ENCODE measurements at places on chromosomes 16 and 17.

GRCh38 chr16:75818491-75818890 is 92.2 kb upstream of the CPHXL start:
- DNase-seq: no peak

DNA sequence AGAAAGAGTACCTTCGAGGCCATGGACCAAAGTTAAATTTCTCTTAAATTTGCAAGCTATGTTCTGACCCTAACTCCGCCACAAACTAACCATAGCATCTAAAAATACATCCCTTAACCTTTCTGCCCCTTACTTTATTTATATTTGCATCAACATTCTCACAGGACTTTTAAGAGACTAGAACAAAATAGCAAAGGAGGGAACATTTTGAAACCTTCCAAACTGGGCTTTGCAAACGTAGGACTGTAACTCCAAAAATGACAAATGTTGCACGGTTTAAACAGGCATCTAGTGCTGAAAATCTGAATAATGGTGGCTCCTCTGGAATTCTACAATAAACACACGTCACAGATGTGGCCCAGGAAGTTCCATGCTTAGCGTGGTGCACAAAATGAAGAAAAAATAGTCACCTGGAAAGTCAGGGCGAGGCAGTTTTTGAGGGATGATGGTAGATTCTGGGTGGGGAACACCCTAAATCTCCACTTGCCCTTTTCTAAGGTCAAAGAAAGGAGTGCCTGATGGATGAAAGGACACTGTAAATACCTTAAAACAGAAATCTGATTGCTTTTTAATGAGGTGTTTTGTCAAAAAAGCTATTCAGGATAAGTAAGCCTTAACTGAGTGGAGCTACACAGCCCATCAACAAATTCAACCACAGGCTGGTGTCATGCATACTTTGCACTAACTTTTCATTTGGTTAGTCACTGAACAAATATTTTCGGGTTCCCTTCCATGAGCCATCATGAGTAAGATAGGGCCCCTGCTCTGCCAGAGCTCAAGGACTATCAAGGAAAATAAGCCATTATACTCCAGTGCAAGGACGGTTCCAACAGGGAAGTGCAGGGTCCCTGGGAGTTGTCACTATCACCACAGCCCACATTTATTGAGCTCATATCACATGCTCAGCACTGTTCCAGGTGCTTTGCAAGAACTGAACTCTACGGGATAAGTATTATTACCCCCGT is 21.2 kb downstream of the ARHGAP17 start:
- no peak for DNase-seq

DNA sequence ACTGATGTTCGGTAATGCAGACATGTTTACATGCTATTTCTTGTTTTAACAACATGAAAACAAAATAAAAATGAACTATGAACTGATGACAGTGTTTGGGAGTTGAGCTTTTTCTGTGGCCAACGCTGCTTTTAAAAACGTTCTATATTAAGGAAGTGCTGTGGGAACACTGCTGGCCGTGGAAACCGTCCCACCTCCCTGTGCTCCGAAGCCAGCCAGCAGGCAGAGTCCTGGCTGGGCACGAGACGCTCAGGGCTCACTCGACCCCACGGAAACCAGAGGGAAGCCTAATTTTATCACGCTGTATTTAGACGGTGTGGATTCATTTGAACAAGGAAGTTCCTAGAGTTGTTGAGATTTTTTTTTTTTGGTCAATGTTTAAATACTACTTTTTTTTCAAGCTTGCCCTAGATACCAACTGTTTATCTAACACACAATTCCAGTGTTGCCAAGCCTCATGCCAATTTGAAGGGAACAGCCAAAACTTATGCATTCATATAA is 25.8 kb downstream of the ADCY9 start:
- DNase-seq: no peak

- DNase-seq: no peak
These were observed at the start of gene SYNGR3 for GRCh38 chr16:1989209-1990100. Gene SYNGR3 (plus strand): TSS chr16:1989970. CDS start chr16:1990103, 133 bp downstream.

DNA sequence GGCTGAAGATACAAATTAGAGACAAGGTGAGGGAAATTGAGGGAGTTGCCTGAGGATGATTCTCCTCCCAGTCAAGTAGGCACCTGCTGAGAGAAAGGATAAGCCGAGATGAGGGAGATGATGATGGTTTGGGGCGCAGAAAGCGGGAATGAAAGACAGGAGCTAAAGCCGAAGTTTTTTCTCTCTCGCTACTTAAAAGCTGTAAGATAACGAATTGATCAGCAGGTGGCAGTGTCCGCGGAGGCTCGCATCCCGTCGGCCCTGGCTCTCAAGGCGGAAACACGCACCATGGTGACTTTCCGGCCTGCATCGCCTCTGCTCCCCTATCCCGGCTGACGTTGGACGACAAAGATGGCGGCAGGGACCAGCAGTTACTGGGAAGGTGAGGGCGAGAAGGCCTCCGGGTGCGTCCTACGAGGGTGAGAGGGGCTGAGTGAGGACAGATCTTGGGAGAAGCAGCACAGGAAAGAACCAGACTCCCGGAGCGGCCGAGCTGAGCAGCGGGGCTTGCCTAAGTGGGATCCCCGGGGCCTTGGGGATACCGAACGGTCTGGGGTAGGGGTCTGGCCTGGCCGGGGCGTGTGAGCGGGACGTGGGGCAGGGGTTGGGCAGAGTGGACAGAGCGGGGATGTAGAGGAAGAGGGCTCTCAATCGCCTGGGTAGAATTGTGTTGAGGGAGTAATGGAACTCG is at the start of gene GOSR1:
Gene GOSR1, plus strand, starts transcription at position 326 of the 691 bp plus-strand sequence. Its CDS starts 26 bp downstream, at position 352.
- peak; percentile 94 for DNase-seq

- no peak for DNase-seq
These were observed 247.9 kb downstream of the SEC14L1 start for GRCh38 chr17:77388384-77389306.

GRCh38 chr16:56662357-56663354 is 4.9 kb downstream of the MT1F start:
- peak; percentile 55 for DNase-seq

- no peak for DNase-seq
These were observed 19.8 kb upstream of the PITPNA start for GRCh38 chr17:1582374-1582773.

DNA sequence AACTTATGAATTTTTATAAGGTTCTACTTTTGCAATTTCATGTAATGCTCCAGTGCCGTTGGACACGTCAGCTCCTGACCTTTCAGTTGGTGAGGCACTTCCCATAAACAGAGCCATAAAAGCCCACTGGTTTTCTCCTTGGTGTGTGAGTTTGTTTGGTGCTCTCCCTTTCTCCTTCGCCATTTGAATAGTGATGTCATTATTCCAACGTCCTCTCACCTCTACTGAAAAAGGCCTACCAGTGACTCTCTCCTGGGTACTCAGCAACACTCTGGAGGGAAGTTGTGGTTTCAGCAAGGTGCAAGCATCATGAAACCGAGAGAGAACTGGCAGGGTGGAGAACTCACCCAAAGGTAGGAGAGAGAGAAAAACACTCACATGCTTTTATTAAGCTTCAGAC is 29.6 kb upstream of the HNF1B start:
- no peak for DNase-seq

GRCh38 chr17:50148226-50149090 is 2.0 kb downstream of the PPP1R9B start:
- peak; percentile 74 for DNase-seq

DNA sequence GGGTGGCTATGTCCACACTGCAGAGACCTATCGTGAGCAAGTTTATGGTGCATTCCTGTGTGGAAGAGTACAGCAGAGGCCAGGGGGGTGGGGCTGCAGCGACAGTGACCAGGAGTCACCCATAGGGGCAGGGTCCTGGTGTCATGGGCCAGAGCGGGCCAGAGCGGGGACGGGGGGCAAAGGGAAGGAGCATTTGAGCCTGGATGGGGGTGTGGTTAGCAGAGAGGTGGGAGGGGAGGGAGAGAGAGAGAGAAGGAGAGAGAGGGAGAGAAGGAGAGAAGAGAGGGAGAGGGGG is 17.8 kb downstream of the JPH3 start:
- DNase-seq: no peak

GRCh38 chr17:41684035-41684434 is 4.7 kb upstream of the EIF1 start:
- DNase-seq: no peak

- no peak for DNase-seq
These were observed 1.5 kb downstream of the MRPL27 start for GRCh38 chr17:50371526-50371925.

GRCh38 chr16:27179500-27180072 is 23.7 kb upstream of the KDM8 start:
- peak; percentile 94 for DNase-seq

GRCh38 chr17:40559954-40560591 is 5.2 kb downstream of the CCR7 start:
- peak; percentile 87 for DNase-seq

- DNase-seq: no peak
These were observed 60.0 kb downstream of the ABCC1 start for GRCh38 chr16:16009401-16009800.

GRCh38 chr17:18267366-18267765 is 6.9 kb downstream of the MIEF2 start:
- no peak for DNase-seq

DNA sequence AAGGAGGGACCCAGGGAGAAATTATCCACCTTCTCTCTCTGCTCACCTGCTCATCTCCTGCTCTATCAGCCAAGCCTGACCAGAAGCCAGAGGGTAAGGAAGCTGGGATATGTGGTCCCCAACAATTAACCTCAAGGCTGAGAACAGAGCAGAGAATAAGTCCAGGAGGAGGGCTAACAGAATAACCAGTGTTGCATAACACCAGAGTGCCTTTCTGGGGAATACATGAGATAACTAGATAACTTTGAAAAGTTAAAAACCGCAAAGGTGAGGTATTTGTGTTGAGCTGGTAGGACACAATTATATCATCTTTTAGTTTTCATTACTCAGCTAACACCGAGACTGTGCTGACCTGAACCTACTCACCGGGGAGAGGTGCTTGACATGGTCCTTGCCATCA is 180.8 kb downstream of the SALL1 start:
- DNase-seq: no peak

- DNase-seq: no peak
These were observed 49.3 kb downstream of the ZNF652 start for GRCh38 chr17:49312722-49313121.

GRCh38 chr17:1122533-1123392 is 57.0 kb downstream of the ABR start:
- peak; percentile 88 for DNase-seq

GRCh38 chr16:49021136-49021535 is 260.5 kb downstream of the CBLN1 start:
- DNase-seq: no peak

DNA sequence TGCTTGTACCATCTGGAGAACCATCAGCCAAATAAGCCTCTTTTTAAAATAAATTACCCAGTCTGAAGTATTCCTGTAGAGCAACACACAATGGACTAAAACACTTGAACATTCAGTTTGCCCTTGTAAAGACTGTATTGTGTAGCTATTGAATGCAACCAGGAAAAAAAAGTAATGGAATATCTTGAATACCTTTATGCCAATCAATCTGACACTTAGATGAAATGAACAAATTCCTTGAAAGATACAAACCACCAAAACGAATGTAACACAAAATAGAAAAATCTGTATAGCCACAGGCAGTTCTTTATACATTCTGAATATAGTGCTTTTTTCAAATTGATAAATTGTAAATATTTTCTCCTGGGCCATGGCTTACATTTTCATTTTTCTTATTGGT is 63.3 kb upstream of the KCNJ16 start:
- no peak for DNase-seq

DNA sequence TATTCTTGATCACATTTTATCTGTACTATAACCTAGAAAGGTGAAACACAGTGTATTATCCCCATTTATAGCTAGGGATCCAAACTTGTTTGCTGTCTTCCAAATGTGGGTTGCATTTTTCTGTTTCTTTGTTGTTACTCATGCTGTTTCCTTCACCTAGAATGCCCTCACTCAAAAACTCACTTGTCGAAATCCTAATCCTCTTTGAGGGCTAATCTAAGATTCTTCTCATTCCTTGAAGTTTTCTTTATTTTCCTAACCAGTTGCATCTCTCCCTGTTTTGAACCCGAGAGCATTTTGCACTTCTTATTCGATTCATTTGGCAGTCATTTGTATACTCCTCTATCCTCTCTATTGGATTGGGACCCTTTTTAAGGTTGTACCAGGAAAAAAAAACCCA is 9.6 kb downstream of the CALCOCO2 start:
- no peak for DNase-seq

DNA sequence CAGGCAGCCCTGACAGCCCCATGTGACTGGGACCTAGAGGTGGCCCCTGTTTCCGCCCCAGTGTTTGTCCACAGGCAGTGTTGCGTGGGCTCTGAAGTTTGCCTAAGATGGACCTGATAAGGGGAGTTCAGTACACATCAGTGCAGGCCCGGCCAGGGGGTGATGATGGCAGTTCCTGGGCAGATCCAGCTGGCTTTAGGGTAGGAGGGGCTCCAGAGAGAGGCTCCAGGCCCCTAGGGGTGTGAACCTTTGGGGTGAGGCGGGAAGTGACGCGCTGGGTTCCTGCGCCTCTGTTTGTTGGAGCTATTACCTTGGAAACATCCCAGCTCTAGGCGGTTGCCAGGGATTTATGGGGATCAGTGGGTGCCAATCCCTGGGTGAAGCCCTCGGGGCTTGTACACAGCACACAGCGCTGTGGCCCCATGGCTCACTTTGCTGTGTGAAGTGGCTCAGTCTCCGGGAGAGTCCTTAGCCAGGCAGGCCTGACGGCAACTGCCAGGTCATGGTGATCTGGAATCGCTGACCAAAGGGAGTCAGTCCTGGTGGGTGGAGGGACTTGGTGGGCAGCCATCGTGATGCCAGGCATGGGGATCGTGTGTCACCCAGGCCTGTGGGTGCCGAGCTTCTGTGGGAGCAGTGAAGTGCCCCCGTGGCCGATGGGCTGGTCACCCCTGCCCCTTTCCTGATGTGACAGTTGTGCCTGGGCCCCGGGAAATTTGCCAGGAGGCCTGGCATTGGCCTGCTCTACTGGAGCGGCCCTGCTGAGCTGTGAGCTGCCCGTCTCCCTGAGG is 146.1 kb downstream of the SEC14L1 start:
- no peak for DNase-seq

- peak; percentile 8 for DNase-seq
These were observed 7.7 kb upstream of the PPL start for GRCh38 chr16:4944333-4945281.

DNA sequence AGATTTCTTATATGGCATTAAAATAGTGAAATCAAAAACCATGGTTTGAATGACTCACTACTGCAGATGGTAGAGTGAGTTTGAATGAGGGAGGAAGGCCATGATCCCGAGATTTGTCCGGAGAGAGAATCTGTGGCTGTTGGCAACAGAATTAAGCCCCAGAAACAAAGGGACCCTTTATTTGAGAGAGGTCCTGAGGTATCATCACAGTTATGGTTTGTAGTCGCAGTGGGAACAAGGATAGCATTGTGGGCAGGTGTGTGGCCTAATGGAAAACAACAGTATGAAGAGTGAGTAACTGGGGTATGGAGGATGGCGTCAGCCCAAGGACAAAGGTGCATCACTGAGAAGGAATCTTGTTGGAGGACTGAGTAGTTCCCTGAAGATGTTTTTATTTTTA is 8.5 kb upstream of the ZFP3 start:
- DNase-seq: no peak

DNA sequence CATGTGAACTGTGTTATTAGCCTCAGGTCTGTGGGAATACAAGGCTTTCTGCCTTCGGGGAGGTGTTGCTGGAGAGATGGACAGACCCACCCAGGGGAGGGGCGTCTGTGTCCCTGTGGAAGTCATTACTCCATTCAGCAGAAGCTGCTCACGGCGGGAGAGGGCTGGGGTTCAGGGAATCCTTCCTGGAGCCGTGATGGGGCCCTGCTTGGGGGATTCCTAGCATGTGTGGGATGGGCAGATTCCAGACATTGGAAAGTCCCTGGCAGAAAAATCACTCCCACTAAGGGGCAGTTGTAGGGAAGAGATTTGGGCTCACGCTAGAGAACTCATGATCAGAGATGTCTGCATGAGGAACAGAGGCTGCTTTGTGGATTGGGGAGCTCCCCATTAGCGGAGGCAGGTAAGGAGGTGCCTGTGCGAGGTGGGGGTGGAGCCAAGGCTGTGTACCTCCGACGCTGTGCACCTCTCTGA is 56.3 kb upstream of the IL34 start:
- DNase-seq: no peak
